ENCODE measurements at places on chromosomes 4 and X. TPM values are rescaled to one million over a fixed set of nuclear protein-coding genes. Genes with fewer than 3 reads are reported as not detected.

The COL4A6 gene
- not detected for total RNA-seq

The NUDT11 gene
- total RNA-seq = 1.9 TPM

The SUPT20HL1 gene
- not detected for total RNA-seq

GRCh38 chrX:31232506-31232905 lies 160.7 kb upstream of the FTHL17 start:
- DNase-seq = no peak

DNA sequence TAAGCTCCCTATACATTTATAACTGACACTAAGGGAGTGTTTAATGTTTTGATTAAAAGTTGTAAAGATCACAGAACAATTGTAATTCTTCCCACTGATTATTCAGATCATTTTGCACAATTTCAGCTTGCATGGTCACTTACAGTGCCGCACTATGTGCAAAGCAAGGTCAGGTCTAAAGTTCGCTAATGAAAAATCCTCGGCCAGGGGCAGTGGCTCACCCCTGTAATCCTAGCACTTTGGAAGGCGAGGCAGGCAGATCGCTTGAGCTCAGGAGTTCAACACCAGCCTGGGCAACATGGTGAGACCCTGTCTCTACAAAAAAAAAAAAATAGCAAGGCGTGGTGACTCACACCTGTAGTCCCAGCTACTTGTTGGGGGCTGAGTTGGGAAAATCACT lies 57.0 kb downstream of the PKD2 start:
- no peak for DNase-seq

GRCh38 chr4:48778431-48779094 lies 1.5 kb downstream of the FRYL start:
- peak; percentile 10 for DNase-seq

- DNase-seq = no peak
Measured at GRCh38 chrX:48741834-48742233, 19.7 kb upstream of the GLOD5 start.

GRCh38 chr4:129362691-129363274 lies 266.8 kb downstream of the C4orf33 start:
- peak; percentile 69 for DNase-seq

DNA sequence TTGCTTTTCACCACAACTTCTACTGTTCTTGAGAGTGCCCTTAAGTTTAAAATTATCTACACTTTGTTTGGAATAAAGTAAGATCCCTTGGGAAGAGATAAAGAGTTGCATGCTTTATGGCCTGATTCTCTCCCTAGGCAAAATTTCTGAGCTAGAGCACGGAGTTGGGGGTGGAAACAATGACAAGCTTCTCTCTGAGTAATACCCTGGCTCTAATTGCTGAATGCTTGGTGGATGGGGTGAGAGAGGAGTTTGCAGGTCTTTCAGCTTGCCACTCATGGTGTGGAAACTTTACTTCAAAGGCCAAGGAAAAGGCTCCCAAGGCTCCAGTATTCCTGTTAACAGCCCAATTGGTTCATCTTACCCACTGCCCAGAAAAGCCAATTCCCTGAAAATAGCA lies 26.1 kb upstream of the PRDM8 start:
- peak; percentile 52 for DNase-seq

GRCh38 chr4:85543832-85544231 lies 68.9 kb downstream of the ARHGAP24 start:
- no peak for DNase-seq
